Lung (tissue), 17 donors: ENCODE measurements at places on chromosomes 16 and 17.

DNA sequence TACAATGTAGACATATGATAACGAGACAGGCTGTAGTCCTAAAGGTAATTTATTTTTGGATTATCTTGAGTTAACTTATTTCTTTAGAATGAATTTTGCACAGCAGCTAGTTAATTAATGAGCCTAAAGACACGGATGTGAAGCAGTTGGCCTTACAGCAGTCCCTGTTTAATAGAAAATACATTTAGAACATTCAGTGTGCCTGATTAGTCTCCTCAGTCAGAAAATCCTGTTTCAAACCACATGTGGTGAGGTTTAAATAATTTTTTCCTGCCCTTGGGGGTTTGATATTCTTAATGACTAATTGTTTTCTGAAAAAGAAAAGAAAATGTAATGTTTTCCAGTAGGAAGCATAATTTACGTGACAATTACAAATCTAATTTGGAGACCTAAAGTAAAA, 494.2 kb upstream of the CDH8 start:
- no peak for DNase-seq

GRCh38 chr16:86610779-86611524, 32.6 kb downstream of the FOXL1 start:
- no peak for DNase-seq

- no peak for DNase-seq
Measured at GRCh38 chr16:60110531-60110930, 1376.4 kb upstream of the GOT2 start.

DNA sequence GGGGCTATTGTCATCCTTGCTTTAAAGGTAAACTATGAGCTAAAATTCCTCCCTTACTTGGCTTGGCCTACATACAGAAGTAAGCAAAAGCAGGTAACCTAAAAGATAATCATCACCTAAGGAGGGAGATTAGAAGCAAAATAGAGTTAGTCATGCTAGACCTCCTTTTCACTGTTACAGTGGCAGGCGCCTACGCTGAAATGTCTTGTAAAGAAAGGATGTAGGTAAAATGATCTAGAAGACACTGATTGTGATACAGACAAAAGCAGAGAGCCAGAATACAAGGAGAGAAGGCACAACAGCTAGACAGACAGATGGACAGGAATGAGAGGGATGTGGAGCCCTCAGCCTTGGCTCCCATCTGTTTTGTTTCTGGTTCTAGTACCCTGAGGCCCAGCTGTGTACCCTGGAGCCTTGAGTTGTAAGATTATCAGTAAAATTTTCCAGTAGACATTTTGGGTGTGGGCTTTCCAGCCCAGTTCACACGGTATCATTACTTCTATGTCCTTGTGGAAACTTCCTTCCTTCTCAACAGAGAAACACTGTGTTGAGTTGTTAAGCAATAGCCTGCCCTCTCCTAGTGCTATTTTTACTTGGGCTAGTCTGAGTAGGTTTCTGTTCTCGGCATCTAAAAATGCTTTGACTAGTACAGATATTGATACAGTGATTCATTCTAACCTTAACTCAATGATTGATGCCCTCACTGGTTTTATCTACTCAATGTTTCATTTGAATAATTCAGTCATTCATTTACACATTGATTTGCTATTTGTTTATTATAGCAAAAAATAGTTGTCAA, 7.7 kb upstream of the C16orf78 start:
- DNase-seq: no peak

- DNase-seq: peak; percentile 9
Measured at GRCh38 chr16:66287926-66288325, 78.6 kb upstream of the CDH5 start.

DNA sequence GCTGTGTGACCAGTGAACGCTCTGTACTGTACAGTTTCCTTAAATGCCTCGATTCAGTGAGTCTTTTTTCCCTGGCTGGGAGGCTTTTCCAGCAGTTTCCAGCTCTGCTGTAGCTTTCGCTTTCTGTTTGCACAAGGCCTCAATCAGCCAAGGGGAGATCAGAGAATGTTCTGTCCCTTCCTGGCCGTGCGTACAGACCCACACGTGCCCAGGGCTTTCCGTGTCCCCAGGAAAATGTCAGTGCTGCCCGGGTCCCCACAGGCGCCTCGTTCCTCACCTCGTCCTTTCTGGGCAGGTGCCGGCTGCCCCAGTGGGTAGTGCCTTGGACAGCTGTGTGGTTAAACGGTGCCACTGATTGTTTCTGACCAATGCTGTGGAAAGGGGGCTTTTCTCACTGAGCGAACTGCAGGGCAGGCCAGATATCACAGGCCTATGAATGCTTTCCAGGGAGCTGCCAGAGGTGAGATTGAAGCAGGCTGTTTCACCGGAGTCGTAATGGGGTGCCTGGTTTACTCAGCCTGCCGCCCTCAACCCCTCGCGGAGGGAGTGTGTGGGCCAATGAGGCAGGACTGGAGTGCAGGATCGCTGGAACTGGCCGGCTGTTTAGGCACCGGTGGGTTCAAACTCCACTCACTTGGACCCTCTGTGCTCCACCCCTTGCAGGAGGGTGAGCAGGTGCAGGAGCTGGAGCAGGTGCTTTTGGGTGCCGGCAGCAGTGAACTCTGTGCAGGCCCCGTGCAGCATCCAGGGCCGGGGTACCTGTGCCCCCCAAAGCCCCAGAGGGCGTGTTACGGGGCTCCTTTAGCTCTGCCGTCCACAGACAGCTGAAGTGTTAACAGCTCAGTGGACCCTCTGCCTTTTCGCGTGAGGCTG, 44.4 kb downstream of the ZNF778 start:
- DNase-seq: no peak

DNA sequence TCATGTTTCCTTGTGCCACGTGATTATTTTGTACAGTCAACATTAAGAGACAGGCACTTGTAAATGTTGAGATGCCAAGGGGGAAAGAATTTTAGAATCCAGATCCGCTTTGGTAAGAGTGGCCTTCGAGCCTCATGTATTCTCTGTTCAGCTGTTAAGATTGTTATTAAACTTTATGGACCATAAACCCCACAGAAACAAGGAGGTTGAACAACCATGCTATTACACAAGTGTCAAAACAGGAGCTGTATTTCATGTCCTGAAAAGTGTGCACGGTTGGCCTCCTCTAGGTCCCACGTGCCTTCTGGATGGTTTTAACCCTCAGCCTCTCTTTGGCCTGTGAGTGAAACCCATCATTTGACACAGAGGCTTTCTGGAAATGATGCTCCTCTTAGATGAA, 691.3 kb downstream of the MAF start:
- no peak for DNase-seq

GRCh38 chr17:71793518-71793917, 327.3 kb upstream of the SOX9 start:
- no peak for DNase-seq

- no peak for DNase-seq
Measured at GRCh38 chr16:72362973-72363372, 191.0 kb upstream of the PMFBP1 start.

DNA sequence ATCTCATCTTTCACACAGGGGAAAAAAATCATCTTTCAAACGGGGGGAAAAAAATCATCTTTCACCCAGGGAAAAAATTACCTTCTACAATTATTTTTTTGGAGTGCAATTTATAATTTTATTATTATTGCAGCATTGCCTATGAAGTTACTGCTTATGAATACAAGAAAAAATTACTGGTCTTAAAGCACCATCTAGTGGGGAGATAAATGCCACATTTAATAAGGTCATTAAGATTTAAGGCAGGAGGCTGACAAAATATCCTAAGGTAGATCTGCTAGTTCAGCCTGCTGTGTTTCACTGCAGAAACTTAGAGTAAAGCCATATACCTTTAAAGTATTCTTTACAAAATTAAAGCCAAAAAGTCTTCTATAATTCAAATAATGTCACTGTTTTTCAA, 13.7 kb downstream of the SHCBP1 start:
- DNase-seq: peak; percentile 66

DNA sequence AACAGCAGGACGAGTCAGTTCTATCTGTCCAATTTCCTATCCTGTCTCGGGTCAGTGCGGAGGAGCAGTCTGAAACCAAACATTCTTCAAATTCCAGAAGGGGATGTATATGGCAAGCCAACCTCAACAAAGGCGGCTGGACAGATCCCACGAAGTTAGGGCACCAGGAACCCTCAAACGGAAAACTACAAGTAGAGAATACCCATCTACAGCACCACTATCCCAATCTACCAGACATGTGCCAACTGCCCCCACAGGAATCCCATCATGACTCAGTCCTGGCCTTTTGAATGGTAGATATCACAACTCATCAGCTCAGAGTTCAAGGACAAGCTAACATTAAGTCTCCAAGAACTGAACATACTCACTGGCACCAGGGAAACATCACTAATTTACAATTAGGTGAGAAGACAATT, 2.3 kb downstream of the NAT9 start:
- DNase-seq: no peak

DNA sequence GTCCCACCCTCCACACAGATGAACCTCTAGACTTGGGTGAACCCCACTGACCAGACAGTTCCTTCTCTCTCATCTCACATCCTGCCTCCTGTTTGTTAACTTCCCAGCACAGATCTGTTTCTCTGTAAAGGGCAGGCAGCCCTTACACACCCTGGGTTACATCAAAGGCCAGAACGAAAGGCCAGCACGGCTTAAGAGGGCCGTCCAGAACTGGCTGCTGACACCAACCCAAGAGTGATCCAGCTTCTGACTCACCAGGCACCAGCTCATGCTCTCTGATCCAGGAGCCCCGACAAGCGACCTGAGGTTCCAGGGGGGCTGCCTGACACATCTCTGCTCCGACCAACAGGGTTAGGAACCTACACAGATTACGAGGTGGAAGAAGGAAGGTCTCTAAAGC, 86.9 kb downstream of the MRM3 start:
- DNase-seq: no peak

DNA sequence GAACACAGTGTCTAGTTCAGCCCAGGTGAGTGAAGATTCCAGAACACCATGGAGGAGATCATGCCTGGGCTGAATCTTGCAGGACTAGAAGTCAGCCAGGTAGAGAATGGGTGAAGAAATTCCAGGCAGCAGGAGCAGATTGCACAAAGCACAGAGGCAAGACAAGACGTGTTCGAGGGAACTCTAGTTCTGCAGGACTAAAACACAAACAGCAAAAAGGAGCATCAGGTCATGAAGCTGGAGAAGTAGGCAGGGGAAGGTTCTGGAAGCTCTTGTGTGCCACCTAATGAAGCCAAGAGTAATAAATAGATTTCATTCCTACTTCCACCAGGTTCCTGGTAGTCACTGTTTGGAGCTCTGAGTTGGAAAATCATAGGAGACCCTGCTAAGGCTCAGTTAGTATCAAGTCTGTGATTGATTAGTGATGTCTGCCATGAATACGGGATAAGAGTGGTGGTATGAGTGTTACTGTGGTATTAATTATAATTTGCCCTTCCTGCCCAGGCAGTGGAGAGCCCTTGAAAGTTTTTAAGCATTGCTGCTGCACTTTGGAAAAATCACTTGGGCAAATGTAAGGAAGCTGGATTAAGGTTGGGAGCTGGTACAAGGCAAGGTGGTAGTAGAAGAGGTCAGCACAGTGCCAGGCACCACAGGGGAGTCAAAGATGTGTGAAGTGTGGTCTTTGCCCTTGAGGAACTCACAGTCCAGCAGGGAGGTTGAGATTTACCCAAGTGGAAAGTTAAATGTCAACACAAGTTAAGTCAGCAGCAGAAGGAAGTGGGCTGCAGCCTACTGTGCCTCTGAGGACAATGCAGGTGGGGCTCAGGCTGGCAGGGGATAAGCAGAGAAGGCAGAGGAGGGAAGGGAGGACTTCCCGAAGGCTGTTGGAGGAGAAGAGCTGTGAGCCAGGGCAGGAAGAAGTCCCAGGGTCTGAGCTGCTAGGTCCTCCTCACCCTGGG, 13.5 kb upstream of the FOXN1 start:
- no peak for DNase-seq

GRCh38 chr16:66391726-66392670, 25.5 kb downstream of the CDH5 start:
- no peak for DNase-seq

DNA sequence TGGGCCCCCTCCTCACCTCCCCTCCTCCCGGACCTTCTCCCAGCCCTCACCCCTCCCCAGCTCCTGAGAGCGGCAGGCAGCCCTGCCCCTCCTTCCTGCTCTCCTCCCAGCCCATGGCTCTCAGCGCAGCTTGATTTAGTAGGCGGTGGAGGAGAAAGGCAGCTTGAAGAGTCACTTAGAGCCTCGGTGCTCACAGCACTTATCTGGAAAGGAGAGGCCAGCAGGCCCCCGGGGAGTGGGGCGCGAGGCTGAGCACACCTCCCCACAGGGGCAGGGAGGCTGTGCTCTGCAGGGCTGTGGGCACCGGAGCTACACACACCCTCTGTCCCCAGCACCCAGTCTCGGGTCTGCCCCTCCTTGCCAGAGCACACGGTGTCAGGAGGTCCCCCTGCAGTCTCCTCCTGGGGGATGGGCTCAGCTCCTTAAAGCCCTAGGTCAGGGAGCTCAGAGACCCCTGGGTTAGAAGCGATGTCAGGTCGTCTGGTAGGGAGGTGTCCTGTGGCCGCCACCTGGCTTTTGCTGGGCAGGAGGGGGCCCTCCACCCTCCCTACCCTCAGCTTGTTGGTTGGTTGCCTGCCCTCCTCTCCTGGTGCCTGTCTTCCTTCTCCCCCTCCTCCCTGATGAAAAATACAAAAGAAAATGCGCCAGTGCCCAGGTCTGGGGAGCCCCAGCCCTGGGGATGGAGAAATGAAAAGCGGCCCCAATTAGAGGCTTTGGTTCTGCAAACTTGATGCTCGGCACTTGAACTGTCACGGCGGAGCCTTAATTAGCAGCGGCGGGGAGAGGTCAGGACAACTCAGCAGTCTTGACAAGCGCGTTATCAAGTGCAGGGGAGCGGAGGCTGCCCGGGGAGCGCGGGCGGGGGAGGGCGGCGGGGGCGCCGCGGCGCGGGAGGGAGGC, 151.1 kb upstream of the GSE1 start:
- DNase-seq: peak; percentile 94

DNA sequence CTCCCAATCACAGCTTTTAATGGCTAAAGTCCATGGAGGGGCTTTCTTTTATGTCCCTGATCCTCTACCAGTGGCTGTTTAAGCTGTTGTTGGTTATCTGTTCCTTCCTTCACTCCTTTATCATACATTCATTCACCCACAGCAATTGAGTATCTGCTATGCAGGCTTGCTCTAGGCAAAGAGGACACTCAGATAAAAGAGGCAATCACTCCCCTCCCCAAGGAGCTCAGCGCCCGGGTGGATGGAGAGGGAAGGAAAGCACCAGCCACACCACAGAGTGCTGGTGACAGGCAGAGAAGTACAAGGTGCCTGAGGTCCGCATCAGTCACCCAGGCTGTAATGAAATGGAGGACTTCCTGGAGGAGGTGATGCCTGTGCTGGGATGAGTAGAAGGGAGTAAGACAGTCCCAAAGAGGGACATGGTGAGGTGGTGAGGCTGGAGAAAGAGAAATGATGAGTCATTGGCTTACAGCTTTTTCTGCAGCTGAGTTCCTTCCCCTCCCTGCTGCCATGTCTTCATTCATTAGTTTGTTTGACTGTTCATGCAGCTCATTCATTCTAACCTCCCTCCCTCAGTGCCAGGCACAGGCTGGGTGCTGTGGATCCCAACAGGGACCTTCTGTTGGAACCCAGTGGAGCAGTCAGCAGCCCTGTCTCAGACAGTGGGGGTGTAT, 12.8 kb upstream of the NGFR start:
- DNase-seq: no peak

GRCh38 chr16:53668869-53669268, 34.8 kb downstream of the RPGRIP1L start:
- DNase-seq: no peak

- no peak for DNase-seq
Measured at GRCh38 chr17:73495641-73496040, 148.6 kb downstream of the SDK2 start.
